ENCODE measurements at places on chromosomes 1 and 21.

GRCh38 chr1:110780600-110781484, 92.1 kb upstream of the CD53 start:
- DNase-seq = peak; percentile 21

- no peak for DNase-seq
Observed at GRCh38 chr1:12587981-12588640, 29.9 kb downstream of the DHRS3 start.

DNA sequence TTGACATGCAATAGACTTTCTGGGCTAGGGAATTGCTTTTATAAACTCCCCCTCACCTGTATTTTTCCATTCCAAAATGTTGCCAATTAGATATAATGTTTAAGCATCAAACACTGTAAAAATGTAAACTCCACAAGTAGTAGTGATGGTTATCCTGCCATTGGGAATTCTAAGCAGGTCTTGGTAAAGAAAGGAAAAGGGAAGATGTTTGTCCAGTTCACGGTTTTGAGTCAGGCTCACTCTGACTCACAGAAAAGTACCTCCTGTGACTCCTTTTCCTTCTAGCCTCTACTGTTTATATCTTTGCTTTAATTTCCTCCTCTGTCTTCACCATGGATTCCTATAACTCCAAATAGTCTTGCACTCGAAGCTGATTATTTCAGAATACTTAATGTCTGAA, 19.0 kb upstream of the PTPN14 start:
- DNase-seq = no peak

DNA sequence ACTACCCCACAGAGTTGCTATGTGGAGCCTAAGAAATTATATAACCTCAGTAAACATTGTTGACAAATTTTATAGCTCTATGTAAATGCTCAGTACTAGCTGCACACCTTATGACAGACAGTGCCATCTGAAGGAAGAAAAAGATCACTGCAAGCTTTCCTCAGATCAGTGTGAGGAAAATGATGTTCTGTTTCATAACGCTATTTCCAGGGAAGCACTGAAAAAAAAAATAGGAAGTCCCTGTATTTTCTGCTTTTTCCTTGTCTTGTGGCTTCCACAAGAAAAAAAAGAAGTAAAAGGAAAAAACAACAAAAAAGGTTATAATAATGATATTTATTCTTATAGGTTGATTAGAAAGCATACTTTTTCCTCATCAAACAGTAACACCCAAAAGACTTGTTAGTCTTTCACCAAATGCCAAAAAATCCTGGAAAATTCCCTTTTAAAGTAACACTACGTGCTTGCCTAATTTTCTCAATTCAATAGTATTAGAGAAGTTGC, 23.2 kb downstream of the LYST start:
- DNase-seq = no peak

- no peak for DNase-seq
Observed at GRCh38 chr1:52877554-52877953, 35.0 kb downstream of the ZYG11A start.

DNA sequence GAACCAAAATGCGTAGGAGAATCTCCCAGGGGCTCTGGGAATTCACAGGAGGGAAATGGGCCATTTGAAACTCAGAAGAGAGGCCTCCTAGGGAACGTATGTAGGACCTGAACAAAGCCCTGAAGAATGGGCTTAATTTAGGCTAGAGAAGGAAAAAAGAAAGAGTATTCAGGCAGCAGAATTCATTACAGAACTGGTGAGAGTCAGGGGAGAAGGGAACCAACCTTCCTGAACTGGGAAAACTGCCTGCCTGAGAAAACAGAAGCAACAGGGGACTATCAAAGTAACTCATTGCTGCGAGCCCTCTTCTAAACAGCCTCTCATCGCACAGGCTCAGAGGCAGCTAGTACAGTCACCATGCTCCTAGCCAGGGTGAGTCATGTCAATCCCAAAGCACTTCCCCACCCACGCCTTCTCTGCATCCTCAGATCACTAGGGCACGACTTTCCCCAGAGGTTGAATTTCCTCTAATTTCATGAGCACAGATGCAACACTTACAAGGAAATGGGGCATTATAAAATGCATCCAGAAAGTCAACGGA, 98.1 kb downstream of the ADSS2 start:
- peak; percentile 79 for DNase-seq

DNA sequence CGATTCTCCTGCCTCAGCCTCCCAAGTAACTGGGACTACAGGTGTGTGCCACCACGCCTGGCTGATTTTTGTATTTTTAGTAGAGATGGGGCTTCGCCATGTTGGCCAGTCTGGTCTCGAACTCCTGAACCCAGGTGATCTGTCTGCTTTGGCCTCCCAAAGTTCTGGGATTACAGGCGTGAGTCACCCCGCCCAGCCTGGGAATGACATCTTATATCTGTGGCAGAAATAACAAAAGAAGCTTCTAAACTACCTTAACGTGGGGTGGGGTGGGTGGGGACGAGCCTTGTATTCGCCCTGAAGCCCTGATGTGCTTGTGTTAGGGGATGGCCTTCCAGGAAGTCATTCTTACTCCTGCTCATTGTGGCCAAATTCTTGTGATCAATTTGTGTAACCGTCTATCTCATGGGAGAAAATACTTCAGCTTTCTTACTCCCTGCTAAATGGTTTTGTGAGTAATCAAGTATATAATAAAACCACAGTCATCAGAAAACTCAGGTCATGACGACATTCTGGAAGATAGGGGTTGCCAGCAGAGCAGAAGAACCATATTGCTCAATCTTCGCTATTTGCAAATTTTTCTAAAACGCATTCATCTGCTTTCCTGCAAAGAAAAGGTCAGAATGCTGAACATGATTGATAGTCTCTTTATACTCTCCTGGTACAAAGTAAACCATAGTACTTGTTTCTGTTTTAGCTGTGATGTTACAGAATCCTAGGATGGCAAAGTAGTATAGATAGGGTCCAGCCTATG, 63.2 kb downstream of the DIRAS3 start:
- peak; percentile 92 for DNase-seq

- DNase-seq = no peak
Observed at GRCh38 chr1:2791027-2791760, 10.3 kb downstream of the TTC34 start.

- peak; percentile 94 for DNase-seq
Observed at GRCh38 chr1:67060811-67061218, 6.9 kb upstream of the SLC35D1 start.

Measured in AG09309 (cell line).